Left lobe of liver (tissue), 2 donors: ENCODE measurements at places on chromosomes 16 and 17. TPM values are rescaled to one million over a fixed set of nuclear protein-coding genes. Genes with fewer than 3 reads are reported as not detected.

Gene PLCD3
- total RNA-seq = 3.4 TPM

Gene CMTM2
- not detected for total RNA-seq

GRCh38 chr16:46947900-46948547, 25.4 kb downstream of the DNAJA2 start:
- no peak for DNase-seq

- DNase-seq = no peak
These were observed 200.0 kb upstream of the CDH5 start for GRCh38 chr16:66166490-66166889.

DNA sequence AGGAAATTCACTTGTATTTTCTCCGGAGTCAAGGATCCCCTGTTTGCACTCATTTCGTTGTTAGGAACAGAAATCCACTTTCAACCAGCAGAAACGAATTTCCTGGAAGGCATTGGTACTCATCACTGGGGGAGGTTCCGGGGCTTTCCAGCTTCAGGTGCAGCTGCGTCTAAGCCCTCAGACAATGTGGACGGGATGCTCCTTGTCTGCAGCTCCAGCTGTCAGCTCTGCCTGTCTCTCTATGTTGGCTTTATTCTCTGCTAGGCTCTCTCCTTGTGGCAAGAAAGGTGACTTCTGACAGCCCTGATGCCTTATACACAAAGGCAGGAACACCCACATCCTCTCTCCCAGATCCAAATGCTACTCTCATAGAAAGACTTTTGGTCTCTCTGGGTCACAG, 183.9 kb upstream of the HSBP1 start:
- no peak for DNase-seq

GRCh38 chr16:4142268-4142667, 26.0 kb upstream of the ADCY9 start:
- DNase-seq = no peak

GRCh38 chr17:29093090-29093871, 50.3 kb downstream of the PIPOX start:
- DNase-seq = no peak

GRCh38 chr17:80091376-80091775, 10.0 kb upstream of the GAA start:
- no peak for DNase-seq

- DNase-seq = peak; percentile 84
These were observed 34.6 kb downstream of the PRMT7 start for GRCh38 chr16:68345351-68345810.

DNA sequence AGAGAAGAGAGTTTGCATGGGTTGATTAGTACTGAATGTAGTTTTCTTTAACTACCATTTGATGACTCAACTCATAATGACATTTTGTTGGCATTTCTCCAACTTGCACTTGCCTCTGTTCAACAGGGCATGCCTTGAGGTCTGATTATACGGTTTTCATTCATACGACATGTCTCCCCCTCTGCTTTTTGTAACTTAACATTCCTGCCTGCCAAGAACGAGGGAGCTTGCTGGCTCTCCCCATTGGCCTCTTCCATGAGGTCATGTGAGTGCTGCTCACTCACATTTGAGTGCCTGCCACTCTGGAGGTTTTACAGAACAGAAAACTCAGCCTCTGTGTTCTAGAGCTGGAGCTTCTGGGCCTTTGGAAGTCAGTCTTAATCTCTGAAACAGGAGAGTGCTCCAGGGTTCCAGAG, 19.7 kb downstream of the MAP2K6 start:
- DNase-seq = no peak

DNA sequence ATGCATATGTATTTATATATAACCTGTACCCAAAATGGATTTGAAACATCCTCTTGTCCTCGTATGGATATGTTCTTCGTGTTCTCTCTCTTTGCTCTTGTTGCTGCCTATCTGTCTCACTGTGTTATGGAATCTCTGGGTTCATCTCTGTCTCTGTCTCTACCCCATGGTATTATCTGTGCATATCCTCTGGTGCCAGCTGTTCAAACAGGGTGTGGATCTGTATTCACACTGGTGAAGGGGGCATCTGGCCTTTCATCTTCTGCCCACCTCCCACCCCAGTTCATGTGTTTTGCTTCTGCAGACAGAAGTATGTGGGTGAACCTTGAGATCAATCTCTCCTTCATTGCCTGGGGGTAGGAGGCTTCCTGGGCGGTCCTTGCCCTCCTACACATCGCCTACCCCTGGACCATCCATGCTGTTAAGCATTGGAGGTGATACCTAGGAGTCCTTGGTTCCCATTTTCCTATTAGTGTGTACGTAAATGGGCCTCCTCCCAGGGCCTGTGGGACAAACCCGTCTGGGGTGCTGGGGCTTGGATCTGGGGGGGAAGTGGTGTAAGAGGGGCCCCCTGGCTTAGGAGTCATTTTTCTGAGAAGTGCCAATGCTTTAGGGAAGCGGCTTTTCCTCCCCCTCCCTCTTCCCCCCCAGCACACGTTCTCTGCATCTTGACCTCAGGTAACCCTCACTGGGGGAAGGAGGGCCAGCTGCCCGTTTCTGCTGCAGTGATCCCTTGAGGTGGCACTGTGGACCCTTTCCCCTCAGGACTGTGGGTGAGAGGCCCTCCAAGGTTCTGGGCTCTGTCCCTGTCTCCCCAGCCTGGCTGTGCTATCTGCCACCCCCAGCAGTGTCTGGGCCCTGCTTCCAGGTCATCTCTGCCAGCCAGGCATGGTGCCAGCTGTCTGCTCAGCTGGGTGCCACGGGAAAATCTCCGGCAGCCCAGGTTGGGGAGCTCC, 21.1 kb downstream of the RARA start:
- DNase-seq = peak; percentile 93

GRCh38 chr17:75460295-75460694, 3.9 kb downstream of the TMEM94 start:
- DNase-seq = no peak

GRCh38 chr17:82924812-82925211, 85.0 kb upstream of the ZNF750 start:
- no peak for DNase-seq

GRCh38 chr16:80346111-80346632, 194.6 kb upstream of the DYNLRB2 start:
- DNase-seq = no peak
